ENCODE measurements at places on chromosomes 1 and 21.

- no peak for DNase-seq
Measured at GRCh38 chr1:96524100-96524499, 197.5 kb upstream of the PTBP2 start.

DNA sequence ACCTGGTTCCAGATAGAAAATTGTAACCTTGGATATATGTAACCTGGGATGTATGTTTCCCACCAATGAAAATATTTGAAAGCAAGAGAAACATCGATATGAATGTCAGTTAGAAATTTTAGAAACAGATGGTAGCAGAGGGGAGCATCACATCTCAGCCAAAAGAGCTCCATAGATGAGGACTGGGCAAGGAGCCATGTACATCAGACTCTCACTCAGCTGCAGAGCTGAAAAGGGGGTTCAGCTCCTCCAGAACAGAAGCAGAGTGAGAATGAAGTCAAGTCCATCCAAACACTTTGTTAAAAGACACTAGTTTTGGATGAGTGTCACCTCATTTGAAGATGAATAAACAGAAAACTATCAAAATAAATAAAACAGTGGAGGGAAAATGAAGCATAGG, 202.4 kb downstream of the HMCN1 start:
- DNase-seq, result no peak

DNA sequence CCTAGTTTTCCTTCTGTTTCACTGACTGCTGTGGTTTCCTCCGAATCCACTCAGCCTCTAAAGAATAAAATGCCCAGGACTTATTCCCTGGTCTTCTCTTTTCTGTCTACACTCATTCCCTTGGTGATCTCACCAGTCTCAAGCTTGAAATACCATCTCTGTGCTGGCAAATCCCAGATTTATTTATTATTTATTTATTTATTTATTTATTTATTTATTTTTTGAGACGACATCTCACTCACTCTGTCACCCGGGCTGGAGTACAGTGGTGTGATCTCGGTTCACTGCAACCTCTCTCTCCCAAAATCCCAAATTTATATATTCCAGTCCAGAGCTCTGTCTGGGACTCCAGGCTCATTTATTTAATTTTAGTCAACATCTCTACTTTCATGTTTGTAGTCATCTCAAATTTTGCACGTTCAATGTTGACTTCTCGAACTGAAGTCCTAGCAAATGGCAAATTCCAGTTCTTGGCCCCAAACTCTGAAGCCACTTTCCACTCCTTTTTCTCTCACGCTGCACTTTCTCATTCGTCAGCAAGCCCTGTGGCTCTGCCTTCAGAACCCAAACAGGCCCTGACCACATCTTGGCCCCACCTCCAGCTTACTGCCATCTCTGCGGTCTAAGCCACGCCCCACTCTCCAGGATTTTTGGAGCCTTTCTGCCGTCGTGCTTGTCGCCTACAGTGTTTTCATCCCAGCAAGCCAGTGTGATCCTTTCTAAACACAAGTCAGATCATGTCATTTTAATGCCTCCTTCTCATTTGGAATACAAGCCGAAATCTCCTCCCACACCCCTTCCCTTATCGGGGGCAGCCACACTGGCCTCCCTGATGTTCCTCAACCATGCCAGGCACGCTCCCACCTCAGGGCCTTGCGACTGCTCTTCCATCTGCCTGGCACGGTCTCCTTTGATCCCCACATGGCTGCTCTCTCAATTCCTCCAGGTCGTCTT, 14.2 kb upstream of the TENT5B start:
- DNase-seq, result no peak

- DNase-seq, result peak; percentile 76
Measured at GRCh38 chr1:224333309-224333926, 3.4 kb upstream of the NVL start.

GRCh38 chr1:51989582-51990477, 670 bp downstream of the RAB3B start:
- no peak for DNase-seq

DNA sequence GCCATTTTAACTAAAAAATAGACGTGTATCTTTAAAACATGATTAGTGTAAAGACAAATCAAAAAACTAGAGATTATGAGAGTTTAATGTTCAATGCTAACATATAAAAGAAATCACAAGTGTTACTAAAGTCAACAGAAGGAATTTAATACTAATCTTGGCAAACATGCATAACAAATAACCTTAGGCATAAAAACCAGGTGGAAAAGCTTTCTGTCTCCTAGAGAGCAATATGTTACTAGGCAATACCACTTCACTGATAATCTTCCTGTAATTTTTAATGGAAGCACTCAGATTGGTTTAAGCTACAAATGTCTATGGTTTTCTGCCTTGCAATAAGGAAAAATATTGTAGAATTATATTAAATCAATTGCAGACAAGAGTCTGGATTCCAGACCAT, 121.9 kb downstream of the NME7 start:
- no peak for DNase-seq

GRCh38 chr1:94698356-94698755, 121.8 kb upstream of the SLC44A3 start:
- no peak for DNase-seq

GRCh38 chr1:14987829-14988603, 165.5 kb upstream of the TMEM51 start:
- no peak for DNase-seq

GRCh38 chr1:41317361-41317760, 43.9 kb upstream of the FOXO6 start:
- DNase-seq, result no peak

DNA sequence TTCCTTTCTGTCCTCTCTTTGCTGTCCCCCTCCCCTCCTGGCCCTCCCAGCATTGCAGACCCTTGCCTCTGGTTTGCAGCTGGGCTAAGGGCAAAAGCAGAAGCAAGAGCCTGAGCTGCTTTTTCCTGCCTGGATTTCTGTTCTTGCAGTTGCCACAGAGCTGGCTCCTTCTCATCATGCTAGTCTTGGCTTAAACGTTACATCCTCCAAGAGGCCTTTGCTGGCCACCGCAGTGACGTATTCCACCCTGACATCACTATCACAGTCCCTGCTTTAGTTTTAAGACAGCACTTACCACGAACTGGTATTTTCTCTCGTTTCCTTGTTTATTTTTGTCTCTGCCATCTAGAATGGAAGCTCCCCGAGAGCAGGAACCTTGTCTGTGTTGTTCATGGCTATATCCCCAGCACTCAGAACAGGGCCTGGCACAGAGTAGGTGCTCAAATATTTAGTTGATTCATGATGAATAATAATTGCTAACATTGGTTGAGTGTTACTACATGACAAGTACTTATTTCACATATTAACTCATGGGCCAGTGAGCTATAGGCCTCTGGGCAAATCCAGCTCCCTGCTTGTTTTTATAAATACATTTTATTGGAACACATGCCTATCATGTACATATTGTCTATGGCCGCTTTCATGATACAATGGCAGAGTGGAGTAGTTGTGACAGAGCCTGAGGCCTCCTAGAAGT, 13.2 kb upstream of the CSF1 start:
- no peak for DNase-seq

DNA sequence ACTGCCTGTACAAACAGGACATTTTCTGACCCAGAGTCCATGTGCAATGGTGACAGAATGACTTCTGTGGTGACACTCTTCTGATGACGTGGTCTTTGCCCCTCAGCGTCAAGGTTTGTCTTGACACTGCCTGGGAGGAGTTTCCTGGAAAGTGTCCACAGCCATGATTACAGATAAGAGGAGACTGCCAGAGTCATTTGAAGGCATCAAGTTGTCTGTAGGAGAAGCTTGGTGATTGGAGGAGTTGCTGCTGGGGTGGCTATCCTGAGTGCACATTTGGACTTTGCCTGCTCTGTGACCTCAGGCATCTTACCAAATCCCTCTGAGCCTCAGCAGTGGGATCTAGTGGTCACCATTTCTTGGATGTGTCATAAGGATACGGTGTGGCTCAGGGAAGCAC, 17.7 kb downstream of the TCHHL1 start:
- DNase-seq, result no peak

DNA sequence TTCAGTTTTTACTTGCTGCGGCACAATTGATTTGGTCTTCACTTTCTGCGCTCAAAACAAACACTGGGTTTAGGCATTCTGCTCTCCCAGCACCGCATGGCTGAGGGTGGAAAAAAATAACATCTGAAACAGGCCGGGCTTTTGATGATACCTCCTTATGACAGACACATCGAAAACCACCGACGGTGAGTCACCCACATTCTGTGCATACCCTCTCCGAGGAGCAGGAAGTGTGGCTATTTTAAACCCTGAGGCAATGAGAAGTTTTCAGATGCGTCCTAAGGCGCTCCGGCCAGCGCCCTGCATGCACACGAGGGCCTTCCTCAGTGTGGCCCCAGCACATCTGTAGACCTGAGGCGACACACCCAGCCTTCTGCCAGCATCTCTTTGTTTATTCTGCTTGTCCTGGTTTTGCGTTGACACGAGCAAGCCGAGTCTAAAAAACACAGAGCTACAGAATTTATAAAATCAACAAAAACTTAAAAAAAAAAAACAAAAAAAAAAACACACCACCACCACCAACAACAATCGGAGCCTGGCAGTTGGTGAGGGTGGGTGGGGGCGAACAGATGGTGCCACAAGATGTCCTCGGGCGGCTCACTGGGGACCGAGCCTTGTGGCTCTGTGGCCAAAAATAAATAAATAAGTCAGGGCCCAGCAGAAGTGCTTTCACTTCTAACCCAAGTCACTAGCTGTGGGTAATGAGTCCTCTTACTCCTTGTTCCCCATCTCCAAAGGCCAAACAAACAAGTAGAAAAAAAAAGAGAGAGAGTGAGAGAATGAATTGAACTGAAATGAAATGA, 162.6 kb upstream of the IRF2BP2 start:
- peak; percentile 84 for DNase-seq

DNA sequence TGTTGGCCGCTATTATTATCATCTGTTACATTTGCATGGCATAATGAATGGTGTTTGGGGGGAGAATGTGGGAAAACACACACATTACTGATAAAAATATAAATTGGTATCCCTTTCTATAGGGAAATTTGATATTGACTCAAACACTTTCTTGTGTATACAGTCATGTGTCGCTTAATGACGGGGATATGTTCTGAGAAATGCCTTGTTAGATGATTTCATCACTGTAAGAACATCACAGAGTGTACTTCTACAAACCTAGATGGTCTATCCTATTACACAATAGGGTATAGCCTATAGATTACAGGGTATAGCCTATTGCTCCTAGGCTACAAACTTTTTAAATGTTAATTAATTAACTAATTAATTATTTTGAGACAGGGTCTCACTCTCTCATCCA, 67.2 kb upstream of the B3GALNT2 start:
- no peak for DNase-seq

DNA sequence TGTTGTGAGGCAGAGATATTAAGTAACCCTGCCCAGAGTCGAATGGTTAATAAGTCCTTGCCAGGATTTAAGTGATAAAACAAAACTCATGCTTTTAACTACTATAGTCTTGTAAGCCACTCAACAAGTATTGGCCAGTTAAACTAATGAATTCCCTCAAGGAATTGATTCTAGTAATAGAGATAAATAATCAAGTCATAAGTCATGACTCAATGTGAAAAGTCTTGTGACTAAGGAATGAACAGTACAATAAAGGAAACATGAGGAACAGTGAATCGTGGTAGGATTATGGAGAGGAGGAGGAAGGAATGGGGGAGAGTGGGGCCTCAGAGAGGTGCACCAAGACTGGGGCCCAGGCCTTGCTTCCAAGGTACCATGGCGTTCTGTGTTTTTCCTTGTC, 104.7 kb downstream of the FGGY start:
- no peak for DNase-seq

GRCh38 chr1:242065813-242066212, 66.9 kb upstream of the MAP1LC3C start:
- DNase-seq, result no peak

DNA sequence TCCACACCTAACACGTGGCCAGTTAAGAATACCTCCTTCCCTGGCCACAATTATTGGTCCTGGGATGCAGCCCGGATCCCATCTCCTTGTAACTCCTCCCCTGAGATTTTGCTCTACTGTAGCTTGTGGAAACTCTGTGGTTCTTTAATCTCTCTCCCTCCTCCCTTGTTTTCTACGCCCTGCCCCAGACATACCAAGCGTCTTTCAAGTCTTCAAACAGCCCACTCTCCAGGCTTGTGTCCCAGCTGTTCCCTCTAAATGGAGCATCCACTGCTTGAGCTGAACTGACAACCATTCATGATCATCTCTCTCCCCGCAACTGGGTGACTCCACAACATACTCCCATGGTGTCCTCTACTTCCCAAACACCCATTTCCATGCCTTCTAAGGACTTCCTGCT, 111.6 kb downstream of the SIPA1L2 start:
- no peak for DNase-seq

DNA sequence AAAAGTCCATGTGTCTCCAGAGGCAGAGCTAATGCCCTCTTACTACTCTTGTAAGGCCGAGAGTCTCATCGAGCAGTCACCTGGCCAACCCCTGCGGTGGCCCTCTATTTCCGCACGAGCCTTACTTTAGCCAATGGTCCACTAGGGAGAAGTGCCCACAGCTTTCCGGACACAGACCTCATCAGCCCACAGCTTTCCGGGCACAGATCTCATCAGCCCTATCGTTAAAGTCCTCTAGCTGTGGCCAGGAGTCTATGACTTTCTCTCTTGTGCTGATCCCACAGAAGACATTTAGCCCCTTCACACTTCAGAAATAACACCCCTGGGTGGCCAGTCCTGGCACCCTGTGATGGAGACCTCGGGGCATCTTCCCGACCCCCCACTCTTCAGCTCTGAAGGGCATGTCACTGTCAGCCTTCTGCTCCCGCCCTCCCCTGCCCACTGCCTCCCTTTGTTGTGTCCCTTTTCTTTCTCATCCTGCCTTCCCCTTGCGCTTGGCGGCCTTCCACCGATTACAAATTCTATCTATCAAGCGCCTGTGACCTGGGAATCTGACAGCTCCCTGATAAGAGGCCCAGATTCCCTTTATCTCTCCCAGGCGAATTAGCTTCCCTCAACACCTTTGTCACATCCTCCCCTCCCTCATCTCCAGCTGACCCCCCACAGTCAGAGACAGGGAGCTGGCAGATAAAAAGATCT, 161.0 kb downstream of the PLXNA2 start:
- no peak for DNase-seq

- no peak for DNase-seq
Measured at GRCh38 chr1:176612791-176613190, 149.8 kb downstream of the PAPPA2 start.

DNA sequence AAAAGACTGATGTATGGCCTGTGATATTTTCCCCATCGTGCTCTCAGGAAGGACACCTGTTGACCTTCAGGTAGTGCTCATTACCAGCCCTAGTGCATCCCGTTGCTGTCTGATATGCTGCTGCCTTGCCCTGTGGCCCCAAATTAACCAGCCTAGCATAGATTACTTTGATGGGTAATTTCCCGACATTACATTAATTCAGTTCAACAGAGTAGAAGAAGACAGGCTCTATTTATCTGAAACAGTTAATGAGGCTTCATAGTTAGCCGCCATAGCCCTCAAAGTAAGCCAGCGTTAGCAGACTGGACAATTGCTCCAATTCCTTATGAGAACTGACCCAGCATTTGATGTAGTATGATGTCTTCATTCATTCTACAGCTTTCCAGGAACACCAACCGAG, 257.6 kb downstream of the OLFM3 start:
- no peak for DNase-seq
